ENCODE measurements at places on chromosomes 13 and 19.

DNA sequence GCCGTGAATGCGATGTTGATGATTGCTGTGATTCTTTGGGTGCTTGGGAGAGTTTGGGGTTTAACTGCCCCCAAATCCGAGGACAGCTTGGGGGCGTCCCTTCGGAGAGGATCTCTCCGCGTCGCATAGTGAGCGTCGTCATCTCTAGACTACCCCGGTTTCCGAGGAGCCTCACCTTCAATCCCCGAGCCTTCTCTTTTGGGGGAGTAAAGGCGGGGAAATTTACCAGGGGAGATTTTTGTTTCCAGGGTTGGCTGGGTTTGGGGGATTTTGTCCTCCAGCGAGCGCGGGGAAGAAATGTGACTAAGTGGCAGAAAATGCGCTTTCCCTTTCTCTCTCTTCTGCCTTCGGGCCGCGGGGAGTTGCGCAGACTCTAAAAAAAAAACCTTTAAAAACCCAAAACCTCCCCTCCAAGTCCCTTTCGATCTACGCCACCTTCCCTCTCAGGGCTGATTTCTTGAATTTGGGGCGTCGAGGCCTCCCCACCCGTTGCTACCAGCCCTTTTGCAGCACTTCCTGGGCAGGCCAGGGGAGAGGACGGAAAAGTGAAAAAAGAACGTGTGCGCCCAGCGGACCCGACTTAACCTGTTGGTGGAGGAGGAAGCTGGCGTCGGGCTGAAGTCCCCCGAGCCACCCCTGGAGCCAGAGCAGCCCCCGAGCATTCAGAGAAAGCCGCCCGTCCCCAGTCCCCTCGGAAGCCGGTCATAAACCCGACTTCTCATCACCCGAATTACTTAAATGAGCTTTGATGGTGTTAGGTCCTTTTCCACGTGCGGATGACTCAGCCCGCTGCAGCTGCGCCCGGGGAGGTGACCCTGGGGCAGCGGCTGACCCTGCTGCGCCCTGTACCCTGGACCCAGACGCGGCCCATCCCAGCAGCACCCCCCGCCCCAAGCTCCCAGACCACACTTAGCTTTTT is 17.7 kb downstream of the NFIX start:
- no peak for DNase-seq

GRCh38 chr13:27257233-27257568 is 5.8 kb downstream of the RPL21 start:
- DNase-seq = no peak

DNA sequence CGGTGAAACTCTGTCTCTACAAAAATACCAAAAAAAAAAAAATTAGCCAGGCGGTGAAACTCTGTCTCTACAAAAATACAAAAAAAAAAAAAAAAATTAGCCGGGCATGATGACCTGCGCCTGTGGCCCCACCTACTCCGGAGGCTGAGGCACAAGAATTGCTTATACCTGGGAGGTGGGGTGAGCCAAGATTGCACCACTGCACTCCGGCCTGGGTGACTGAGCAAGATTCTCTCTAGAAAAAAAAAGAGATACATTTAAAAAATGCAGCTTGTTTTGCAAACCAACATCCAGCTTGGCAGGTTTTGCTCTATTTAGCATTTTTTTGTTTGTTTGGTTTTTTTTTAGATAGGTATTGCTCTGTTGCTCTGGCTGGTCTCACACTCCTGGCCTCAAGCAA is 6.7 kb upstream of the PGPEP1 start:
- DNase-seq = no peak

- no peak for DNase-seq
These were observed 299.7 kb downstream of the DLEU7 start for GRCh38 chr13:50543782-50544181.

DNA sequence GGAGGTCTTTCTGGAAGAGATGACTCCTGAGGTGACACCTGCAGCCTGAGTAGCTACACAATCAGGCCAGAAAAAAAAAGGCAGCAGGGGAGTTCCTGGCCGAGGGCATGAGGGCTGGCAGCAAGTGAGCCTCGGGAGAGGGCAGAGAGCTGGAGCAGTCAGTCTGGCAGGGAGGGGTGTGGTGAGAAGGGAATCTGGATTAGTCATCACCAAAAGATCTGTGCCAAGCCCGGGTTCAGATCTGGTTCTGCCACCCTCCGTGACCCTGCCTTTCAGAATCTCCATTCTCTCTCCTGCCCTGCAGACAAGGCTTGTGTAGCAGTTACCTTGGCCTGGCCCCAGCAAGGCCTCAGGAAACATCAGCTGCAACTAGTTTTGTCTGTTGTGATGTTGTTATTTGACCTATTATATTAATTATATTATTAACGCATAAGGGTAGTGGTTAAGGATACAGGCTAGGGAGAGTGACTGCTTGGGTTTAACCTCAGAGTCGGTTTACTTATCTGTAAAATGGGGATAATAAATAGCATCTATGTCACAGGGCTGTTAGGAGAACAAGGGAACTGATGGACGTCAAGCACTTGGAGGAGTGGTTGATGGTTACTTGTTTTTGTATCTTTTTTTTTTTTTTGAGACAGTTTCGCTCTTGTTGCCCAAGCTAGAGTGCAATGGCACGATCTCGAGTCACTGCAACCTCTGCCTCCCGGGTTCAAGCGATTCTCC is 2.7 kb upstream of the CAPNS1 start:
- DNase-seq = peak; percentile 61

DNA sequence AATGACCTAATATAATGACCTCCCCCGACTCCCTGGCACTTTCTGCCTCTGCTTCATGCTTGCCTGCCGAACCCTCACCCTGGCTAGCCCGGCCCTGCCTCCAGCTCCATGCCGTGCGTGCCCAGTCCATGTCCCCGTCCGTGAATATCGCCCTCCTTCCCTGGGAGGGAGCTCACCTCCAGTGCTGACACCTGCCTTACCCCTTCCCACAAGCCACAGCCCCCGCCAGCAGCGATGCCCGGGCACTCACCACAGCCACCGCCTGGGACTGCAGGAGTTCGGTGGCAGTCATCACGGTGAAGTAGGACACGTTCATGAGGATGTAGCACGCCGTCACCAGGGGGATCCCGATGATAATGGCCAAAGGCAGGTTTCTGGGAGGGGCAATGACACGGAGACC is 10.0 kb downstream of the SLC7A9 start:
- no peak for DNase-seq

GRCh38 chr13:97432917-97433726 is 847 bp upstream of the RAP2A start:
- peak; percentile 96 for DNase-seq

GRCh38 chr19:38213911-38214625 is 10.0 kb downstream of the DPF1 start:
- DNase-seq = no peak

DNA sequence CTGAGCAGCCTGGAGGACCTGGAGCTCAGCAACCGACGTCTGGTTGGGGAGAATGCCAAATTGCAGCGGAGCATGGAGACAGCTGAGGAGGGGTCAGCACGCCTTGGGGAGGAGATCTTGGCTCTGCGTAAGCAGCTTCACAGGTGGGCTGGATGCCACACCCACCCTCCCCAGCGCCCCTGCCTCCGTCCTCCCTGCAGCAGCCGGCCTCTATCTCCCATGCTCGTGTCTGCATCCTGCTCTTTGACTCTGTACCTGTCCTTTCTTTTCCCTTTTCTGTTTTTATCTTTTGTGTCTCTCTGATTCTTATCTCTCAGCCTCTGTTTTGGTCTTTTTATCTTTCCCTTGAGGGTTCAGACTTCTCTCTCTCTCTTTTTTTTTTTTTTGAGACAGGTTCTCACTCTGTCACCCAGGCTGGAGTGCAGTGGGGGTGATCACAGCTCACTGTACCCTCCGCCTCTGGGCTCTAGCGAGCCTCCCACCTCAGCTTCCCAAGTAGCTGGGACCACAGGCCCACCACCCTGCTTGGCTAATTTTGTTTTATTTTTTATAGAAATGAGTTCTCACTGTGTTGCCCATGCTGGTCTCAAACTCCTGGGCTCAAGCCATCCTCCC is 10.1 kb downstream of the KASH5 start:
- DNase-seq = no peak

GRCh38 chr13:26628706-26629105 is 71.2 kb downstream of the WASF3 start:
- DNase-seq = no peak

- DNase-seq = no peak
These were observed 448.3 kb downstream of the EFNB2 start for GRCh38 chr13:106087201-106087600.

DNA sequence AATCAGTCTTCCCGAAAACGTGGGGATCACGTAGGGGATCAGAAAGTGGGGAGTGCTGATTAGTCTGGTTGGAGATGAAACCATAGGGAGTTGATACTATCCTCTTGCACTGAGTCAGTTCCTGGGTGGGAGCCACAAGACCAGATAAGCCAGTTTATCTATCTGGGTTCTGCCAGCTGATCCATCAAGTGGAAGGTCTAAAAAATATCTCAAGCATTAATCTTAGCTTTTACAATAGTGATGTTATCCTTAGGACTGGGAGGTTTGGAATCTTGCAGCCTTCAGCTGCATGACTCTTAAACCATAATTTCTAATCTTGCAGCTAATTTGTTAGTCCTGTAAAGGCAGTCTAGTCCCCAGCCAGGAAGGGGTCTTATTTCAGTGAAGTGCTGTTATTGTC is 2474.2 kb downstream of the PCDH9 start:
- DNase-seq = no peak

GRCh38 chr13:109666656-109667055 is 119.7 kb downstream of the IRS2 start:
- DNase-seq = no peak

DNA sequence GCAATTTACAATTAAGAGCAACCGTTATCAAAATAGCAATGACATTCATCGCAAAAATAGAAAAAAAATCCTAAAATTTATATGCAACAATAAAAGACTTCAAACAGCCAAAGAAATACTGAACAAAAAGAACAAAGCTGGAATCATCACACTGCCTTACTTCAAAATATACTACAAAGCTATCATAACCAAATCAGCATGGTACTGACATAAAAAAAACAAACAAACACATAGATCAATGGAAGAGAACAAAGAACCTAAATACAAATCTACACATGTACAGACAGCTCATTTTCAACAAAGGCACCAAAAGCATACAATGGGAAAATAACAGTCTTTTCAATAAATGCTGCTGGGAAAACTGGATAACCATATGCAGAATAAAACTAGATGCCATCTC is 6.4 kb downstream of the ZNF562 start:
- no peak for DNase-seq

DNA sequence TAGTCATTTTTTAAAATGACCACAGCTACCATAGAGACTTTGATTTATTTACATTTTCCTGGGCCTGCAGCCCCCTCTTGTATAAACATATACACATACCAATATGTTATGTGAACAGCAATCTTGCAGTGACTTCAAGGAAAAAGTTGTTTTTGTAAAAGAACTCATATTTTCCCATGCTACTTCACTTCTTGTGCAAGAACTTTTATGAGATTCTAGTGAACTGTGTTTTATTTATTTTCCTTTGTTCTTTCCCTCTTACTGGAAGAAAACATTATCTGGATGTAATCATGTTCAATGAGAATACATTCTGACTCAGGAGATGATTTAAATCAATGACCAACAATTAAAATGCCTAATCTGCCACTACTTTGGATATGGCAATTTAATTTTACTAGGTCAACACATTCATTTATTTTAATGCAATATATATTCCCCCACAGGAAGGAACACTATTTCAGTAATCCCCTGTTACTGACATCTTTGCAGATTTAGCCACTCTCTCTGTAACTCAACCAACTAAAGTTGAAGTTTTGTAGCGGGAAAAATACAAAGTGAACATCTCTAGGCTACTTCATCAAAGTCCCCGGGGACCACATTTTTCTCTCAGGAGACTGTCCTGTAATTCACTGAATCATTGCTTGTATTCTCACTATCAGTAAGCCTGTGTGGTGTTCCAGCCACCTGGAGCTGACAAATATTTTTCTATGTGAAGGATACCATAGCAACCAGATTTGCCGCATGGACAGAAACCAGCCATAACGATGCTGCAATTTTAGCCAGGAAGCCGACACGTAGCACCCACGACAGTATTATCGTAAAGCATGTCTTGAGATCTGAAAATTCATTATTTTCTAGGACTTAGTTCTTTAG is 90.5 kb downstream of the STARD13 start:
- DNase-seq = peak; percentile 29

GRCh38 chr13:44368599-44369368 is 4.8 kb upstream of the SERP2 start:
- no peak for DNase-seq

GRCh38 chr13:71864986-71865873 is 1.8 kb downstream of the DACH1 start:
- DNase-seq = no peak

- DNase-seq = no peak
These were observed 88.9 kb downstream of the WDFY2 start for GRCh38 chr13:51673165-51673564.

DNA sequence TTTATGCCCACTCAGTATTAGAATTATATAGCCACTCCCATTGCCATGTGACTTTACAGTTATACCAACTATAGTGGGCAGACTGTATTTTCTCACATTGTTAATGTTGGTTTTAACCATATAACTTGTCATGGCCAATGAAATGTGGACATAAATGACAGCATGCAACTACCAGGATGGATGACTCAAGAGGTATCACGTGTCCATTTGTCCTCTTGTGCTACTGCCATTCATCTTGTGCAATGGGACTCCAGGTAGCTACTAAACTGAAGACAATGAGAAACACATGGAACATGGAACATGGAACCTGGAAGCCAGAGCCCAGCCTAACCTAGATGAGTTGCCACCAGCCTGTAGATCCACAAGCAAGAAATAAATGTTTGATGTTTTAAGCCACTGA is 242.7 kb upstream of the IPO5 start:
- DNase-seq = no peak

GRCh38 chr19:44726465-44726864 is 22.0 kb upstream of the BCL3 start:
- no peak for DNase-seq

- DNase-seq = no peak
These were observed 1439.4 kb downstream of the UQCRFS1 start for GRCh38 chr19:27773318-27774094.

All from thoracic aorta (tissue), 2 donors.